ENCODE measurements at places on chromosomes 5 and 9. TPM values are rescaled to one million over a fixed set of nuclear protein-coding genes. Genes with fewer than 3 reads are reported as not detected.

The RNF183 gene
- polyA plus RNA-seq: not detected

The INSL6 gene
- polyA plus RNA-seq: not detected

- H3K4me3 ChIP-seq: no peak overlapping the region
- H3K27ac ChIP-seq: no peak overlapping the region
- H3K4me1 ChIP-seq: no peaks in the 10 kb centered on the region
Observed at GRCh38 chr5:60271517-60271916, 378.0 kb upstream of the PDE4D start.

The TMEM171 gene
- 3.5 TPM for polyA plus RNA-seq

GRCh38 chr5:129459777-129460671 lies at the start of gene ADAMTS19:
TSS of gene ADAMTS19 (plus strand) at chr5:129460298. CDS start at chr5:129460392, 94 bp downstream.
- H3K27ac ChIP-seq: no peak within 1 kb of the TSS
- peaks cover 11% of the 10 kb centered on the region for H3K27me3 ChIP-seq
- DNase-seq: no peak
- peaks cover 8% of the 10 kb centered on the region for H3K4me1 ChIP-seq

The SOHLH1 gene
- not detected for polyA plus RNA-seq

DNA sequence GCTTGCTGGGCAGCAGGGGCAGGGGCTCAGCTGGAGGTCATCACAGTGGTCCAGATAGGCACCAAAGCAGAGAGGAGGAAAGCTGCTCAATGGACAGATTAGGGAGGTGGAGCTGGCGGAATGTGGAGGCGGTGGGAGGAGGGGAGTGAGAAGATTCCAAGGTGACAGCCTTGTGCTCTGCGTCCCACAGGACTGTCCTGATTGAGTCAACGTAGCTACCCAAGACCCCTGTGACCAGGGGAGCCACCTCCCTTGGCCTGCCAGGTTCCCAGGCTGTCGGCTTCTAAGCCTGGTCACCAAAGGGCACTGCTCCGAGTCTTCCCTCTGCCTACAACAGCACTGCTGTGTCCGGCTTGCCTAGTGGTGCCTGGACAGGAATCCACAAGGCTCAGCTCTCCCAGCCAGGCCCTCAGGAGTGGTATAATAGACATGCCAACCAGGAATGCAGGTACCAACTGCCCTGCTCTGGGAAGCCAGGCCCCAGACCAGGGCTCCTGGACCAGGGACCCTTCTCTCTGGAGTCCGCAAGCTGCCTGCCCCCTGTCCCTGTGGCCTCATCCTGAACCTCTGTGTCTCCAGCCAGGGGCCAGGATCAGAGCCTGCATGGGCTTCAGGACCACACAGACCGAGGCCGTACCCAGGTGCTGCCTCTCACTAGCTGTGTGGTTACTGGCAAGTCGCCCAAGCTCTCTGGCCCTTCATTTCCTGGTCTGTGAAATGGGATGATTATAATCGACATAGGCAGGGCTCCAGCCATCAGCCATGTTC lies 67.9 kb downstream of the STK10 start:
- peaks cover 36% of the 10 kb centered on the region for H3K36me3 ChIP-seq
- H3K27me3 ChIP-seq: peaks cover 4% of the 10 kb centered on the region
- H3K4me3 ChIP-seq: peak overlapping the region; percentile 56
- H3K4me1 ChIP-seq: peaks cover 89% of the 10 kb centered on the region
- no peak for DNase-seq

- no peaks in the 10 kb centered on the region for H3K27me3 ChIP-seq
- H3K27ac ChIP-seq: no peak overlapping the region
- no peaks in the 10 kb centered on the region for H3K36me3 ChIP-seq
- no peak for DNase-seq
- H3K4me3 ChIP-seq: no peak overlapping the region
Observed at GRCh38 chr5:96280946-96281393, 152.1 kb downstream of the PCSK1 start.

The NPR2 gene
- polyA plus RNA-seq: not detected

DNA sequence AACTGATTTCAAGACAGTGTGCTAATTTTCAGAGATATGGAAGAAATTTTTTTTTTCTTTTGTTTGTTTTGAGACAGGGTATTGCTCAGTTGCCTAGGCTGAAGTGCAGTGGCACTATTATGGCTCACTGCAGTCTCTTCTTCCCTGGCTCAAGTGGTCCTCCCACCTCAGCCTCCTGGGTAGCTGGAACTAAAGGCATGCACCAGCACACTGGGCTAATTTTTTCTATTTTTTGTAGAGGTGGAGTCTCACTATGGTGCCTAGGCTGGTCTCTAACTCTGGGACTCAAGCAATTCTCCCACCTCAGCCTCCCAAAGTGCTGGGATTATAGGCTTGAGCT lies 9.9 kb upstream of the TEX48 start:
- H3K27ac ChIP-seq: peak overlapping the region; percentile 15
- H3K36me3 ChIP-seq: no peaks in the 10 kb centered on the region
- DNase-seq: no peak
- no peak overlapping the region for H3K4me3 ChIP-seq

The XRCC4 gene
- polyA plus RNA-seq: 8.0 TPM

GRCh38 chr9:109451311-109452025 lies 46.6 kb downstream of the PTPN3 start:
- H3K27me3 ChIP-seq: peaks cover 4% of the 10 kb centered on the region
- H3K4me1 ChIP-seq: no peaks in the 10 kb centered on the region
- H3K27ac ChIP-seq: no peak overlapping the region
- DNase-seq: no peak

DNA sequence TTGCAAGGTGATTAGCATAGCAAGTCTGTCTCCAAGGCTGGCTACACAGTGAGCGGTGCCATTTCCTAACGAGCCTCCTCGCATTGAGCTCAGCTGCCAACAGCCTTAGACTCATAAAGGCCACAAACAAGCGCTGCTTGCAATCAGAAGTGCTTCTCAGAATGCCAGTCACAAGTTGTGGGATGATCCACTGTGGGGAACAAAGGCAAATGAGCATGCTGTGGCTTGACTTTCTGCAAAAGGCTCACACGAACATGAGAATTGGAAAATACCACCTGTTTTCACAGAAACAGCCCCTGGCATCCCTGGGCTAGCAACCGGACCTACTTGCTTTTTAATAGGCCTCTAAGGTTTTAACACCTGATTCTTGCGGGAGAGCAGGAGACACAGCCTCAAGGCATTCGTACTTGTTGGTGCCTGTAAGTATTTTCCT lies 215.5 kb downstream of the FANCC start:
- no peaks in the 10 kb centered on the region for H3K27me3 ChIP-seq
- no peak for DNase-seq
- no peak overlapping the region for H3K27ac ChIP-seq
- H3K36me3 ChIP-seq: no peaks in the 10 kb centered on the region
- H3K4me3 ChIP-seq: no peak overlapping the region

The GFRA3 gene
- not detected for polyA plus RNA-seq

The ENTREP1 gene
- not detected for polyA plus RNA-seq

The ZNF618 gene
- 4.1 TPM for polyA plus RNA-seq

- H3K4me1 ChIP-seq: no peaks in the 10 kb centered on the region
- no peak overlapping the region for H3K27ac ChIP-seq
- H3K27me3 ChIP-seq: peaks cover 3% of the 10 kb centered on the region
- no peak overlapping the region for H3K4me3 ChIP-seq
- no peaks in the 10 kb centered on the region for H3K36me3 ChIP-seq
Observed at GRCh38 chr9:18014556-18014955, 435.7 kb downstream of the SH3GL2 start.

GRCh38 chr9:93060746-93061259 lies 2.3 kb downstream of the SUSD3 start:
- no peaks in the 10 kb centered on the region for H3K36me3 ChIP-seq
- peaks cover 28% of the 10 kb centered on the region for H3K27me3 ChIP-seq

GRCh38 chr9:129177443-129177790 lies 644 bp downstream of the IER5L start:
- no peak for DNase-seq
- H3K27ac ChIP-seq: no peak overlapping the region
- H3K4me1 ChIP-seq: peaks cover 14% of the 10 kb centered on the region
- H3K4me3 ChIP-seq: no peak overlapping the region
- H3K36me3 ChIP-seq: no peaks in the 10 kb centered on the region
- H3K27me3 ChIP-seq: peaks cover 5% of the 10 kb centered on the region

The PCDHB12 gene
- polyA plus RNA-seq: not detected

DNA sequence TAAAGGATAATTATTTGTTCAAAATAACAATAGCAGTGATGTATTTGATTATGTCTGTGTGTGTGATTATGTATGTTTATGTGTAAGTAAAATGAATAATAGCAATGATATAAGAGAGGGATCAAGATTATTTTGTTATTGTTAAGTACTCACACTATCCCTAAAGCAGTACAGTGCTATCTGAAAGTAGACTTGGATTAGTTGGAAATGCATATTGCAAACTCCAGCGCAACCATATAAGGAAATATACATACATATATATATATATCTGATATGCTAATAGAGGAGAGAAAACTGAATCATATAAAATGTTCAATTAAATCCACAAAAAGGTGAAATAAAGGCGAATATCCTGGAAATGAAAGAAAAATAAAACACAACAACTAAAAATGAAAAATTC lies 268.4 kb downstream of the HINT1 start:
- no peak overlapping the region for H3K27ac ChIP-seq
- H3K36me3 ChIP-seq: no peaks in the 10 kb centered on the region
- H3K4me3 ChIP-seq: no peak overlapping the region
- no peak for DNase-seq

The GPR150 gene
- polyA plus RNA-seq: 0.94 TPM

The RLN1 gene
- polyA plus RNA-seq: 2.5 TPM

DNA sequence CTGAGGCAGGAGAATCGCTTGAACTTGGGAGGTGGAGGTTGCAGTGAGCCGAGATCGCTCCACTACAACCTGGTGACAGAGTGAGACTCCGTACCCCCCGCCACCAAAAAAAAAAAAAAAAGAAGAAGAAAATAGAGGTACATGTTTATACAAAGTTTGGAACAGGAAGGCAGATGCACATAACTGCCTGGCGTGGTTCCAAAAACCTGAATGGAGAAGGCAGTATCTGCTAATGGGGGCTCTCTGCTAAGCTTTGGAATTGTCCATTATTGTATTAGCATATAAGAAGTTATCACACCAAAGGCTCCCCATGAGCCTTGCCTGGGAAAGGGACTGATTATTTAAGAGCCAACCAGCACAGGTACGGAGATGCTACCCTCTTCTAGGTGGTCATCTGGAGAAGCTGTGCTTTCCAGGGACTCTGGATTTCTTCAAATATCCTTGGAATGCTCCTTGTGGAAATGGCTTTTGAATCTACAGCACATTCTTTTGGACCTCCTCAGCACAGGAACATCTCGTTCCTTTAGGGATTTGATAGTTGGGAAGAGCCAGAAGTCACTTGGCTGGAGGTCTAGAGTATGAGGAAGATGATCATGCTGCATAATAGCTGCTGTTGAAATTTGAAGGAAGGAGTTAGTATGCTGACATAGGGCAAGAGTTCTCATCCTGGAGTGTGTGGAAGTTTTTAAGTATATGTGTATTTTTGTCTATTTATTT lies 42.5 kb upstream of the ABCA1 start:
- no peak overlapping the region for H3K4me3 ChIP-seq
- H3K36me3 ChIP-seq: no peaks in the 10 kb centered on the region
- peaks cover 12% of the 10 kb centered on the region for H3K27me3 ChIP-seq
- H3K4me1 ChIP-seq: peaks cover 11% of the 10 kb centered on the region
